ENCODE measurements at places on chromosomes 2 and 18. TPM values are rescaled to one million over a fixed set of nuclear protein-coding genes. Genes with fewer than 3 reads are reported as not detected.

Gene PJVK
- total RNA-seq, result 1.5 TPM

Gene CNTNAP5
- total RNA-seq, result not detected

Gene KLHL29
- total RNA-seq, result 4.0 TPM

Gene ACADL
- total RNA-seq, result 0.26 TPM

Gene EMILIN2
- 10.3 TPM for total RNA-seq

Gene RELCH
- 52.6 TPM for total RNA-seq

Gene PHOSPHO2
- total RNA-seq, result 1.8 TPM

Gene TNFAIP6
- total RNA-seq, result 25.2 TPM

Gene POLE4
- total RNA-seq, result 24.4 TPM

Gene PROKR1
- under 0.01 TPM for total RNA-seq

Gene MATN3
- total RNA-seq, result 0.26 TPM

All from aortic smooth muscle cell (primary cell).